ENCODE measurements at places on chromosomes 12 and 14.

GRCh38 chr14:23047034-23047634 lies 5.1 kb downstream of the PSMB11 start:
- no peak for DNase-seq

DNA sequence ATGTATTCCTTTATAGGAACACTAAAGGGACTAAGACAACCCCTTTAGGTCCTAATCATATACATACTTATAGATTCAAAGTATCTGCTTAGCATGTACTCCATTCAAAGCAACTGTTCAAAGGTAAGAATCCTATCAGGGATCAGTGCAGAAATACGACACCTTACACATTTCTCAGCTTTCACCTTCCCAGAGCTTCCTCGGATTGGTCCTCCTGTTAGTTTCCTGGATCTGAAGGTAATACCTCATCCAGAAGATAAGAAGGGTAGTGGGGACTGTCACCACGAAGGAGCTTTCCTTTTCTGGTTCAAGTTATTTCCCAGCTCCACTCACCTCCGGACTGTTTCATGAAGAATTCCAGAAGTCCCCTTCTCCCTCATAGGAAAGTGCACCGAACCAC lies 38.0 kb downstream of the RCOR1 start:
- DNase-seq: no peak

- DNase-seq: no peak
Measured at GRCh38 chr12:131309700-131310099, 356.0 kb downstream of the ADGRD1 start.

GRCh38 chr14:75522224-75522982 lies at the start of gene BATF:
Gene BATF, plus strand, starts transcription at chr14:75522469. Its CDS starts 214 bp downstream, at chr14:75522683.
- DNase-seq: peak; percentile 46

DNA sequence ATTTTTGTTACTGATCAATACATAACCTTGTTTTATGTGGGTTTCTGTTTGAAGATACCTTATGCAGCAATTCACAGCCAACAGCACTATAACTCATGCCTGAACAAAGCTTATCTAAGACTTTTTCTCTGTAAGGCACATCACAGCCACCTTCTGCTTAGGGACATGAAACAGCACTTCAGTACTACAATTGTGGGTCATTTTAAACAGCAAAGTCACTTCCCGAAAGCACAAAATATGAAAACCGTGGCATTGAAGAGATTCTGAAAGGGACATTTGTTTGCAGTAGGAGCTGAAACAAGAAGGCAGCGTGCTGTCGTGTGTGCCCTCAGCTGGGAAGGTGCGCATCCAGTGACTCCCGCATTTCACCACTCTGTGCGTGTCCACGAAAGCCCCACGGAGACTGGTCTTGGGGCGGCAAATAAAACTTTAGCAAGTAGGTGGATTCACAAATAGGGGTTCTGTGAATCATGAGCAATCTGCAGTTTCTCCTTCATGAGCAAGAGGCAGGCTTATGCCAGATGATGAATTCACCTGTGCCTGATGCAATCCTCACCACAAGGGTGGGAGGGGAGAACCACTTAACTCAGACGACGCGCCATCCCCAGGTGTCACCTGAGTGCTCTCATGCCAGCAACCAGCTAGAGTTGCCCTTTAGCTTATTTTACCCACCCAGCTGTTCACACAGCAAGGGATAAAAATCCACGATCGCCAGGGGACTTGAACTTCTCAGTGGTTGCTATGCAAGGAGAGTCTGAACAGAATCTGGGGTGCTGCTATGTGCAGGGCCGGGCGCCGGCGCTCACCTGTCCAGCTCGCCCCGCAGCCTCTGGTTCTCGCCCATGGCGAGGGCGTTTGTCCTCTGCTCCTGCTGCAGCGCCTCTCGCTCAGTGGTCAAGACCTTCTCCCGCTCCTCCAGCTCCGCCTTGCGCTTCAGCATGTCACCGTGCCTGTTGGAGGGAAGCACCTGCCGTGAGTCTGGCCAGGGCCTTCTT lies 54.9 kb upstream of the GPR68 start:
- no peak for DNase-seq

DNA sequence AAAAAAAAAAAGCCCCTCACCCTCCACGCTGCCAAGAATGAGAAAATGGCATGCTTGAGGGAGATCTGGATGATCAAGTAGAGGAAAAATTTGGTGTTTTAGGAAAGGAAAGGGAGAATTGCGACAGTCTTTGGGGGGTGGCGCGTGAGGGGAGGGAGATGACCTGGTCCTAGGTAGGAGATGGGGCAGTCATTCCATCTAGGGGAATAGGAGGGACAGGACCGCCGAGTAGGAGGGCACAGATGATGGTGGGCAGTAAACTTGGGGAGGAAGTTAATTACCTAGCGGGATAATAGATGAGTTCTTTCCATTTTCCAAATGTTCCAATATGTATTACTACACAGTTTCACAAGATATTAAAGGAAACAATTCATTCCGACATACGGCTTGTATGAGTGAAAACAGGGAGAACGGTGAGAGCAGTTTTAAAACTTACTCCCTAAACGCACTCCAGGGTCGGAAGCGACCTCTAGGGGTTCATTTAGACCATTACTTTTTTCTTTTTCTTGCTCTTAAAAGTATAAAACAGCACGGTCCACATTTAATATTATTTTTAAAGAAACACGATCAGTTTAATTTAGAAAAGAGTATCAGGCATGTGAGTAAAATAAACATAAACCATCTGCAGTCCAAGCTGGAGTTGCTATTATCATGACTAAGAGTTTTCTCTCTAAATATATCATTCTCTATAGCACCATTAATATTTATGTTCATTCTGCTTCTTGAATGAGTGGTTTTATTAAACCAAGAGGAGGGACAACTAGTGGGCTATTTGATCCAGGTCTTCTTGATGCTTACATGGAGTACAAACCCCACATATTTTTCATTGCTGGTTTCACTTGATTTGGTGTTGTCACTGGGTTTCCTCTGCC lies 3.0 kb upstream of the FNTB start:
- DNase-seq: no peak

- no peak for DNase-seq
Measured at GRCh38 chr14:101954501-101954900, 9.9 kb upstream of the DYNC1H1 start.

- DNase-seq: no peak
Measured at GRCh38 chr12:49536526-49537071, 2.2 kb upstream of the KCNH3 start.

DNA sequence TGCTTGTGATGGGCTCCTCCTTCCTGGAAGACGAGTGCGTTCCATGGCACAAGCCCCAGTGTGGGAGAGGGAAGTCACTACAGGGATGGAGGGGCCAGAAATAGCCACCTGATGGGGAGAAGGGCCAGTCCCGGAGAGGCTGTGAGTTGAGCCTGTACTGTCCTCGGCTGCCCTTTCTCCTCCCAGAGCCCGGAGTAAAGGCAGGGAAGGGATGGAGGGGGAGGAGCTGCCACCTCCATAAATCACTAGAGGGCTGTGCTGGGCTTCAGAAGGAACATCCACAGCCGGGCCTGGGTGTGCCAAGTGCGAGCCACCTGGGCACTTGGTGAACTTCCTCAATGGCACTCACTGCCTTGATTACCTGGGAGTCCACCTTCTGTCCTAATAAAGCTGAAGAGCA lies 110.1 kb downstream of the RBM19 start:
- no peak for DNase-seq

GRCh38 chr14:29035134-29035533 lies 268.5 kb downstream of the FOXG1 start:
- no peak for DNase-seq

DNA sequence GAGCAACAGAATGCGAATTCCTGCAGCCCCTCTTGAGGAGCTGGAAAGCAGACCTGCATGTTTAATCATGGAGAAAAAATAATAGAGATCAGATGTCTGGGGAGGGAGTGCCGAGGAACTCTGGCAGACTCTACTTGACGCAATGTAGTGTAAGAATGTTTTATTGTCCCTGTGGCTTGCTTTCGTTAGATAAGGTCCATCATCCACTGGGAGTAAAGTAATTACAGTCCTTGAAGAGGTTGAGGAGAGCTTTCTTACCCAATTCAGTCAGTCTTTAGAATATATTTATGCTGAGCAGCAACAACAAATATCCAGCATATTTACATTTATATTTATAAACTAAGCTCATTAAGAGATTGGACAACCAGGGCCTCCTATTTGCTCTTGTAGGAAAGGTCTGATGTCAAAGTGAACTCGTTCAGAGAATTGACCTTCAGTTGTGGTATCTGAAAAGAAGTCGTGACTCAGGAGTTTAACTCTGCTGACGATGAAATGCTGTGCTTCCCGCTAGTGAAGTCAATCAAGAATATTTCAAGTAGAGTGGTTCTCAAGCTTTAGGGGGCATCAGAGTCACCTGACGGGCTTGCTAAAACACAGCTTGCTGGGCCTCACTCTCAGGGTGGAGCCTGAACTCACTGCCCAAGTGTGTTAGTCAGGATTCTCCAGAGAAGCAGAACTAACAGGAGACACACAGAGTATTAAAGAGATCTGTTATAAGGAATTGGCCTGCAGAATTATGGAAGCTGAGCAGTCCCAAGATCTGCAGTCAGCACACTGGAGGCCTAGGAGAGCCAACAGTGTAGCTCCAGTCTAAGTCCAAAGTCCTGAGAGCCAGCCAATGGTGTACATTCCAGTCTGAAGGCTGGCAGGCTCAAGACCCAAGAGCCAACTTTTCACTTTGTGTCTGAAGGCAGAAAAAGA lies 139.3 kb upstream of the LMNTD1 start:
- DNase-seq: no peak

DNA sequence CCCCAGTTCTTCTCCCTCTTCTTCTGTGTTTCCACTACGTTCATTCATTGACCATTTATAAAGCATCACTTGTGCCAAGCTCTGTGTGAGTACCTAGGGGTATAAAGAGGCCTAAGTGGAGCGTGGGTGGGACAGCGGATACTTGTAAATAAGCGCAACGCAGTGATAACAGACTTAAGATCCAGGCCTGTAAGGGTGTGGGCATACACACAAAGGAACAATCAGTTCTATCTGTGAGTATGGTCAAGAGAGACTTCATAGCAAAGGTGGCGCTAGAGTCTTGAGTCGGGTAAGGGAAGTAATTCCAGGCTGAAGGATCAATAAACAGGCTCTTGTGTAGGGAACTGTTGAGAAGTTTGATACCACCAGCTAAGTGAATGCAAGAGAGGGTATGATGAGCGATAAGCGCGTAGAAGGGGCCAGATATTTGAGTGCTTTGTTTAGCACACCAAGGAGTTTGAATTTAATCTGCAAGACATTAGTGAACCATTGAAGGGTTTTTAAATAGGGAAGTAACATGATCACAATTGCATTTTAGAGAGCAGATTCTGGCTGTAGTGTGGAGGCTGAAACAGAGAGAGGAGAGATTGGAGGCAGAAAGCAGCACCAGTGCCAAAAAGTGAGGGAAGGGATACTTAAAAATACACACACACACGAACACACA lies 1.0 kb upstream of the GXYLT1 start:
- no peak for DNase-seq

Measured in stimulated activated CD4-positive, alpha-beta T cell treated with anti-CD3 and anti-CD28 coated beads, TNF-alpha, amount 100 ng/mL, for 1 hour (primary cell).